Nasal cavity respiratory epithelium epithelial cell of viscerocranial mucosa (primary cell): ENCODE measurements at places on chromosomes 3 and 15. TPM values are rescaled to one million over a fixed set of nuclear protein-coding genes. Genes with fewer than 3 reads are reported as not detected.

NR2E3 gene
- 0.14 and 0.34 TPM in 2 replicates for total RNA-seq

CRYGS gene
- 0.34 and 1.2 TPM in 2 replicates for total RNA-seq

CYP1A1 gene
- total RNA-seq, result 1.6 and 3.1 TPM in 2 replicates

DPH3 gene
- 20.2 and 23.3 TPM in 2 replicates for total RNA-seq

CHDH gene
- total RNA-seq, result under 0.01 and 0.21 TPM in 2 replicates

POLR2H gene
- 47.8 and 50.2 TPM in 2 replicates for total RNA-seq

APBA2 gene
- 5.1 and 9.0 TPM in 2 replicates for total RNA-seq

TEX55 gene
- total RNA-seq, result not detected in 2 replicates

RAB5A gene
- total RNA-seq, result 86.8 and 96.0 TPM in 2 replicates

CXCR6 gene
- total RNA-seq, result not detected in 2 replicates

ALPK3 gene
- total RNA-seq, result under 0.01 and 0.85 TPM in 2 replicates
